ENCODE measurements at places on chromosomes 2 and 18.

GRCh38 chr2:45578056-45578843 is 32.8 kb downstream of the SRBD1 start:
- no peak for DNase-seq

DNA sequence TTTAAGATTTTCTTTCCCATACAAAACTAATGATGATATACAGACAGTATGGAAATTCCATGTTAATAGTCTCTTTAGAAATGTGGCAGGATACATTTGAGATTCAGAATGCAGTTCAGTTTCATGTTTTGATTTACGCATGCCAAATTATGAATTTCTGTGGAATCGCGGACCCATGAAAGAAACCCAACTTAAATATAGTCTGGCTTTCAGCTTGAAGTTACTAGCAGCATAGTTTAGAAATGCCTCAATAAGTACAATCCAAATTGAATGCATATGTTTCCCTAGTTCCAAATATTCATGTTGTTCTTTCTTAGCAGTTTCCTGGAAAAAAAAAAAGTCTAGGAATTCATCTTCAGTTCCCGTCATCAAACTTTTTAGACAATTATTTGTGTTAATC is 164.1 kb upstream of the RASGRP3 start:
- DNase-seq, result no peak

DNA sequence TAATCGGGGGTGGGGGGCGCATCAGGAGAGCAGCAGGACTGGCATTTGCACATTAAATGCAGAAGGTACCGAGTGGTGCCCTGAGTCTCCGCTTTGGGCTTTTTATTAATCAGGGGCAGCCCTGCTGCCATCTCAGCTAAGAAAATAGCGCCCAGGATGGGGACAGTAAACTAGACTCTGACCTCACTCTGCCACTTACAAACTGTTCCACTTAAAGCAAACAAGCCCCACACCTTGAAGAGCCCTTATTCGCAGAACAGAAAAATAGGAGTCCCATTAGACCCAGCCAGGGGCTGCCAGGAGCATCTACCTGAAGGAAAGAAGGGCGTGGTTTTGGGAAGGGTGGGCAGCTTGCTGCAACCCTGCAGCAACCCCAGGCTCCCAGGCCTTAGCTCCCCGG is 165.3 kb downstream of the TNS1 start:
- DNase-seq, result no peak

GRCh38 chr18:6920099-6920955 is 190.8 kb downstream of the ARHGAP28 start:
- no peak for DNase-seq

GRCh38 chr2:144858211-144858610 is 338.3 kb upstream of the ZEB2 start:
- no peak for DNase-seq
